ENCODE measurements at places on chromosomes 5 and 9. TPM values are rescaled to one million over a fixed set of nuclear protein-coding genes. Genes with fewer than 3 reads are reported as not detected.

The PJA2 gene
- 70.1 TPM for total RNA-seq

The RNF130 gene
- 84.5 TPM for total RNA-seq

The IL13 gene
- total RNA-seq, result not detected

The HTR4 gene
- total RNA-seq, result 0.17 TPM

The LCP2 gene
- total RNA-seq, result 39.1 TPM

The PKN3 gene
- 19.3 TPM for total RNA-seq

The RANBP6 gene
- 14.3 TPM for total RNA-seq

The PCDHGB4 gene
- 6.9 TPM for total RNA-seq

The LHX3 gene
- total RNA-seq, result not detected

The FOXD1 gene
- total RNA-seq, result 0.37 TPM

GRCh38 chr9:111610149-111610548, 10.7 kb upstream of the PTGR1 start:
- DNase-seq, result no peak
- H3K27me3 ChIP-seq, result no peaks in the 10 kb centered on the region
- no peak overlapping the region for H3K27ac ChIP-seq
- H3K4me1 ChIP-seq, result no peaks in the 10 kb centered on the region

DNA sequence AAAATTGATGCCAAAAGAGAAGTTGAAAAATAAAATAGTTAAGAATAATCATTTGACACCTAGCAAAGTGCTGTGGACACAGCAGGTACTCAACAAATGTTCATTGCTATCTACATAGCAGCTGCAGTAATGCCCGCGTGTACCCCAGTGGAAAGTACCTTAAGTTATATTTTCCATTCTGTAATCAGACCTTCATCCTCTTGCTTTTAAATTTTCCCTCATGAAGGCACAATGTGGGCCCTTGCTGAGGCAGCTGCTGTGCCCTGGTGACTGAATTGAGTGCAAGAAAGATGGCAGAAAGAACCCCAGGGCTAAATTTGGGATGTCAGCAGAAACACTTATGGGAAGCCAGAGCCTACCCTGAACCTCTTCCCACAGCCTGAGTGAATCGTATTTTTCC, 65.9 kb downstream of the CYFIP2 start:
- no peak overlapping the region for H3K27ac ChIP-seq
- H3K36me3 ChIP-seq, result peaks cover 9% of the 10 kb centered on the region
- no peak overlapping the region for H3K4me3 ChIP-seq
- no peaks in the 10 kb centered on the region for H3K27me3 ChIP-seq
- no peaks in the 10 kb centered on the region for H3K4me1 ChIP-seq
- DNase-seq, result no peak

DNA sequence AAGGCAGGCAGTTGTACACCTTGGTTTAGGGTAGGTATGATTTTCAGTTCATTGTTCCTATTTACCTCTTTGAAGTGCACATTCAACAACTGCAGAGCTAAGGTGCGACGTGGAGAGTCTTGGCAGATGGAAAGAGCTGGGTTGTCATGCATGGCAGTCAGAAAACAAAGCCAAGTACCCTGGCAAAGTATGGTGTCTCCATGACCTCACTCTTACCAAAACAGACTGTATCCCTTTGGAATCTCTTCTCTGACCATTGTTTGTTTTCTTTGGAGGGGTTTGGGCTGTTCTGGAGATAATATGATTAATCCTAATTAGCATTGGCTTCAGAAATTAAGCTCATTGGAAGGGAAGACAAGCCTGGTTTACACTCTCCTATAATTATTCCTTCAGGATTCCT, 665.7 kb downstream of the DNAH5 start:
- H3K27me3 ChIP-seq, result no peaks in the 10 kb centered on the region
- no peak overlapping the region for H3K27ac ChIP-seq
- no peaks in the 10 kb centered on the region for H3K36me3 ChIP-seq
- no peak for DNase-seq

GRCh38 chr5:148455185-148455584, 71.4 kb downstream of the FBXO38 start:
- H3K4me1 ChIP-seq, result no peaks in the 10 kb centered on the region
- no peaks in the 10 kb centered on the region for H3K36me3 ChIP-seq
- no peaks in the 10 kb centered on the region for H3K27me3 ChIP-seq

GRCh38 chr5:133698646-133699526, 86.5 kb upstream of the FSTL4 start:
- no peaks in the 10 kb centered on the region for H3K4me1 ChIP-seq
- no peak for DNase-seq
- H3K27me3 ChIP-seq, result no peaks in the 10 kb centered on the region
- no peaks in the 10 kb centered on the region for H3K36me3 ChIP-seq
- no peak overlapping the region for H3K27ac ChIP-seq

- no peak overlapping the region for H3K4me3 ChIP-seq
- no peak for DNase-seq
- H3K36me3 ChIP-seq, result no peaks in the 10 kb centered on the region
- no peaks in the 10 kb centered on the region for H3K4me1 ChIP-seq
Observed at GRCh38 chr5:40346901-40347300, 332.8 kb upstream of the PTGER4 start.

DNA sequence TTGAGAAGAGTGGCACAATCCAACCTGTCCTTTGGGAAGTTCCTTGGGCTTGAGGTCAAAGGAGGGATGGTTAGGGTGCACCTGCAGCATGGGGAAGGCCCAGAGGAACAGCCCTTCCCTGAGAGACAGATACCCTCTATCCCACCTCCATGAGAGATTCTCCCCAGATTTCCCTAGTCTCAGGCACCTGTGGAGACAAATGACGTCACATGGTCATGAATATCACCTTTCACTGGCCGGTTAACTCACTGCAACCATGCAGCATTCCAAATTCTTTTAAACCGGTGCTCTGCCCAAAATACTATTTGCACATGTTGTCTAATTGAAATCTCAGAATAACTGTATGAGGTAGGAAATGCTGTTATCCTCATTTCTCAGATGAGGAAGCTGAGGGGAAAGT, 15.6 kb upstream of the TRIO start:
- H3K4me1 ChIP-seq, result peaks cover 9% of the 10 kb centered on the region
- H3K27me3 ChIP-seq, result peaks cover 22% of the 10 kb centered on the region
- no peak overlapping the region for H3K27ac ChIP-seq
- no peak overlapping the region for H3K4me3 ChIP-seq
- DNase-seq, result no peak
- no peaks in the 10 kb centered on the region for H3K36me3 ChIP-seq

GRCh38 chr9:113918697-113919350, 42.7 kb downstream of the ZNF618 start:
- no peaks in the 10 kb centered on the region for H3K4me1 ChIP-seq
- H3K36me3 ChIP-seq, result no peaks in the 10 kb centered on the region
- H3K4me3 ChIP-seq, result no peak overlapping the region

DNA sequence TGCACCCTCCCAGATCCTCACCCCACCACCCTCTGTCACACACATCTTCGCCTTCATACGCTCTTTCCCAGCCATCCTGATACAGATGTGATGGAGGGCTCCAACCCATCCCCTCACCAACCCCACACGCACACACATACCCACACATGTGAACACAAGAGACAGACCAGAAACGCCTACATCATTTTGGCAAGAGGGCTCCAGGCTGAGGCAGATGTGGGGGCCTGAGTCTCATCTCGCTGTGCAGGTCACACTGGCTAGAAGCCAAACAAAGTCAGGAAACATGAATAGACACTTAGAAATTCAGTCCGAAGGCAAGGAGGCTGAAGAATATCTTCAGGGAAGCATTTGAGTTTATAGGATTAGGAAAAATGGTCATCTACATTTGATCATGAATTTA, 6.2 kb downstream of the PRDM12 start:
- no peak for DNase-seq
- no peak overlapping the region for H3K4me3 ChIP-seq
- H3K4me1 ChIP-seq, result peaks cover 5% of the 10 kb centered on the region
- no peak overlapping the region for H3K27ac ChIP-seq
- no peaks in the 10 kb centered on the region for H3K36me3 ChIP-seq
